ENCODE measurements at places on chromosomes 2 and 18.

DNA sequence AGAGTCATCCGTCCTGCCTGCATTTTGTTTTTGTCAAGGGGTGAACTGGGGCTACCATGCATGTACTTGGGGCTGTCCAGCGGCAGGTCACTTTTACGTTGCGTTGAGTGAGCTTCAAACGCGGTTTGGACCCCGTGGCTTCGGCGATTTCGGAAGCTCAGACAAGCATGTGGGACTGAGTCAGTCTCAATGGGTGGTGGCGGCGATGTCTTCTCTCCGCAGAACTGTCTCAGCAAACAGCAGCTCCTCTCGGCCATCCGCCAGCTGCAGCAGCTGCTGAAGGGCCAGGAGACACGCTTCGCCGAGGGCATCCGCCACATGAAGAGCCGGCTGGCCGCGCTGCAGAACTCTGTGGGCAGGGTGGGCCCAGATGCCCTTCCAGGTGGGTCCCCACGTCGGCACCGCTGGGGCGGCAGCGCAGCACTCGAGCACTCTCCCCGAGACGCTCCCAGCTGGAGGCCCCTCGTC lies 21.3 kb downstream of the FBLN7 start:
- no peak for DNase-seq

GRCh38 chr2:172281648-172282570 lies 145.5 kb upstream of the ITGA6 start:
- DNase-seq = no peak

DNA sequence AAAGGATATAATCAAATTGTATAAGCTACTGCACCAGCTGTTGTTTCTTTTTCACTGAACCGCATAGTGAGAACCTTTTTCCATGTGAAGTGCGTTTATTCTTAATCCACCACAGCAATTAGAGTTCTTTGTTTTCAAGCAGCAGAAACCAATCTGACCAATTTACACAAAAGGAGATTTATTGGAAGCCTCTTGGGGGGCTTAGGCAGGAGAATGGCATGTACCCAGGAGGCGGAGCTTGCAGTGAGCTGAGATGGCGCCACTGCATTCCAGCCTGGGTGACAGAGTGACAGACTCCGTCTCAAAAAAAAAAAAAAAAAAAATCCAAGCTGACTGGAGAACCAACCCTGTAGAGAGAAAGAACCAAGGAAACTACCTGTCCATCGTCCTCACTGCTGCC lies 10.0 kb downstream of the ADNP2 start:
- peak; percentile 35 for DNase-seq

DNA sequence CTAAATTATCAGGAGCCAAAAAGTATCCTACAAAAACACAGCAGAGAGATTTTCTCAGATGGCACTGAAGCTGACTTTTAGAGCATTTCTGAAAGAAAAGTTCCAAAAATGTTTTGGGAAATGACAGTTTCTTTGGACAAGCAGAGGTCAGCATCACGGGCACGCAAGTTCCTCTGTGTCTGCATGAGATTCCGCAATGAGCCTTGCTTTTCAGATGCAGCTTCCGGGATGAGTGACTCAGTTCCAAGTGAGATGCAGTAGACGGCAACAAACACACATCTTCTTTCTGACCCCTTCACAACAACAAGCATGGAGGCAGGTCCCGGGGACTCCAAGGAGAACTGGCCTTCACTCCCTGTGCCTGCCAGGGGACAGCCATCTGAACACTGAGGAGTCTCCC lies 76.6 kb downstream of the EIPR1 start:
- DNase-seq = no peak

DNA sequence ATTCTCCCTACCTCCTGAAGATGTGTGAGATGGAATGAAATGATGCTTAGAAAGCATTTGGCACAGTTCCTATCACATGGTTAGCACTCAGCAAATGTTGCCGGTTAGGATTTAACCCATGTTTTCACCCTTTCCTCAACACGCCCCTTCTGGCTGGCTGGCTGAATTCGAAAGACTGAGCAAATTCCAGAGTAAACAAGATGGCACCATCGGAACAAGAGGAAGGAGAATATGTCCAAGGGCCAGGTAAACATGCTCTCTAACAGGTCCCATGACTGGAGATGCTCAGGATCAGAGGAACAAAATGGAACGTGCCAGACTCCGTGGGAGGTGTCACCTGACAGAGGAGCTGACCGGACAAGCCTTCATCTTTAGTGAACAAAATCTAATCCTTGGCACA lies 145.6 kb downstream of the ANKRD44 start:
- no peak for DNase-seq

DNA sequence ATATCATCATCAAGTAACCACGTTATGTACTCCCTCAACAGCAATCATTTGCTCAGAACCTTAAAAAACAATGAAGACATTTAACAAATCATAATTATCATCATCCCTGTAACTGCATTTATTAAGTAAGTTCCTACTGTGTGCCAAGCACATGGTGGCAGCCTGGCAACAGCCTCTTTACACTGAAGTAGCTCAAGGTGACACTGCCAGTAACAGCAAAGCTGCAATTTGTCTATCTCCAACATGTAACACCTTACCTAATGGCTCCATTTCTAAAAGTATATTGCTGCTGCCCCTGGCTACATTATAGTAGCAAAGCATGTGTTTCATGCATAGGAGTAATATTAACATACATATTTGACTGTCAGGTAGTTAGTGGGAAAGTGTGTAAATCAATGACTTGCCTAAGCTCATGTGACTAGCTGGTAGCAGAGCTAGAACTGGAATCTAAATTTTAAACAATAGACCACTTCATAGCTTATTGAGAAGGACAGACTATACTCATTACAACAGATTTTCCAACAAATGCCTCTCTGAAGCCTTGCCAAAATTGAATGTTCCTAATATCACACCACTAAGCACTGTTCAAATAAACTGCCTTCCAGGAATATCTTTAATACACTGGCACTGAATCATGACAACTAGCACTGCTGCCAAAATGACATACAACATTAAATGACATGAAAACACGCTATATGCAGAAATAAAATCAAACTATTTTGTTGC lies 86.7 kb downstream of the L3MBTL4 start:
- DNase-seq = no peak

DNA sequence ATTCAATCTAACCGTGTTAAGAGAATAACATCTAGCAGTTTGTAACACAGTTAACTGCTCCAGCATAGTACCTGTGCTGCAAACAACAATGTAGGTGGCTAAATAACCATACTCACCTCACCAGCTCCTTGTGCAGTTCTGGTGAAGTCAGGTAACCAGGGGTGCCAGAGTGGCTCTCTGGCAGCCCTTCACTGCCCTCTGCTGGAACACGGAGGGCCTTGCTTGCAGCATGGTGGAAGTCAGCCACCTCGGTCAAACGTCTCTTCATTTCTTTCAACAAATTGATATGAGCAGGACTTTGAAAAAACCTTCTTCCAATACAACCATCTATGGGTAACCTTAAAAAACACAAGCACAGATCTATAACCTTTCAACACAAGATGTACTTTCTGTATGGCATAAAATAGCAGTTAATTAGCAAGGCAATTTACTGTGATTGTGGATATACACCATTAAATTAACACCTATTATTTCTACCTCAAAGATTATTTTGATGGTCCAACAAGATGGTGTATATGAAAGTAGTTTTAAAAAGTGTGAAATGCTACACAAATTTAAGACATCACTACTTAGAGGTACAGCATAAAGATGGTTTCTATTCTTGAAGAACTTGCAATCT lies 56.6 kb downstream of the EPG5 start:
- DNase-seq = peak; percentile 63

Measured in nephron progenitor cell (in vitro differentiated cells).